ENCODE measurements at places on chromosomes 2 and 18.

GRCh38 chr2:64203131-64203857 lies 59.1 kb upstream of the PELI1 start:
- no peak for DNase-seq

- no peak for DNase-seq
These were observed 7.0 kb downstream of the INPP1 start for GRCh38 chr2:190350371-190350770.

GRCh38 chr18:25704071-25704470 lies 352.1 kb upstream of the ZNF521 start:
- DNase-seq: no peak

DNA sequence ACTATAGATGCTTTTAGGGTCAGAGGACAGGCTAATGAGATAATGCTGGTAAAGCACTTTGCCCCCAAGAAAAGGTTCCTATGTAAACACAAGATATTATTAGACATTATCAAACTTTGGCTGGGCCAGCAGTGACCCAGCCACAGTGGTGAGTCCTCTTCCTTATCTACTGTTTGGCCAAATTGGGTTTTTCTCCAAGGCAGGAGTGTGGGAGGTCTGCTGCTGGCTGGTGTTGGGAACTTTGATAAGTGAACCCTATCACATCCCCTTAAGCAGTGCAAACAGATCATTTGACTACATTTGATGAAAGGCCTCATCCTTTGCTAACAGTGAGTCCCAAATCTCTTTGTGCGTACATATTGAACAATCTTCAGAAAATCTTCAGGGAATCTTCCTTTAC lies 16.2 kb downstream of the FZD7 start:
- no peak for DNase-seq

DNA sequence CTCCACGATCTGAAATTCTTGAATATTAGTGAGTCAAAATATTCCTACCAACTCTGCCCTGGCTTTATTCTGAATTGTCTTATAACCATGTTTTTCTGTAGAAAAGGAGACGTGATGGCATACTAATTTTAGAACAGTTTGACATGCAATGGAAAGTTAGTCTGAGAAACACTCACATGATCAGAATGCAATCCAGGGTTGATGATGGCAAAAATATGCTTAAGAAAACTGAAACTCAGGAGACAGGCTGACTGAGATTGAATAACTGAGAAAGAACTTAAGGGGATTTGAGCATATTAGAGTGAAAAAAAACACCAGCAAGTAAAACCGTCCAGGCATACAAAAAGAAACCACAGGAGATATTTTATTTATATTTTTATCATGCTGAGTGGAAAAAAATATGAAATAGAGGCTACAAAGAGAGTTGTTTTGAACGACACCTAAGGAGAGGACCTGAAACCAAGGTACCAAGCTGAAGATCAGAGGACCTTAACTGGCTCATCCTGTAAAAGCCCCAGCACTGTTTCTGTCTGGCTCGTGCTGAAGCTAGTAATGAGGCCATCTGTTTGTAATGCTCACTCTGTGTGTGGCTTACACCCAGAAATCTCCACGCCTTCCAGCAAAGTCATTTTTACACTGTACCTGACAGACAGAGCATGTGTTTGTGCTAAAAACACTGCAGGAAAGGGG lies 437.2 kb upstream of the PKDCC start:
- DNase-seq: no peak

DNA sequence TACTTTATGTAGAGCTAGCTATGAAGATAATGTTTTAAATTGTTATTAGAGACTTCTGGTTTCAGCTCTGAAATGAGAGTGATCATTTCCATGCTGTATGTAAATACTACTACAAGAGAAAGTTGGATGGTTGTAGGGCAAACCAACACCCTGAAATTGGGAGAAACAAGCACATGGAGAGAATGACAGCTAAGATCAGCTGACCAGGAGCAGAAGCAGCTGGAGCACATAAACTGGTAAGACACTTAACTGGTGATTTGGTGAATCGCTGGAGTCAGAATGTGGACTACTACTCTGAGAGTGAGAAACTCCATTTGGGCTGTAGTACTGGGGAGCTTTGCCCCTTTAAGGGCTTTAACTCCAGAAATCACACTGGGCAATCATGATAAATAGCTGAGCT lies 226.8 kb downstream of the RND3 start:
- no peak for DNase-seq

- no peak for DNase-seq
These were observed 258.5 kb downstream of the PTGR3 start for GRCh38 chr18:74950479-74950878.

DNA sequence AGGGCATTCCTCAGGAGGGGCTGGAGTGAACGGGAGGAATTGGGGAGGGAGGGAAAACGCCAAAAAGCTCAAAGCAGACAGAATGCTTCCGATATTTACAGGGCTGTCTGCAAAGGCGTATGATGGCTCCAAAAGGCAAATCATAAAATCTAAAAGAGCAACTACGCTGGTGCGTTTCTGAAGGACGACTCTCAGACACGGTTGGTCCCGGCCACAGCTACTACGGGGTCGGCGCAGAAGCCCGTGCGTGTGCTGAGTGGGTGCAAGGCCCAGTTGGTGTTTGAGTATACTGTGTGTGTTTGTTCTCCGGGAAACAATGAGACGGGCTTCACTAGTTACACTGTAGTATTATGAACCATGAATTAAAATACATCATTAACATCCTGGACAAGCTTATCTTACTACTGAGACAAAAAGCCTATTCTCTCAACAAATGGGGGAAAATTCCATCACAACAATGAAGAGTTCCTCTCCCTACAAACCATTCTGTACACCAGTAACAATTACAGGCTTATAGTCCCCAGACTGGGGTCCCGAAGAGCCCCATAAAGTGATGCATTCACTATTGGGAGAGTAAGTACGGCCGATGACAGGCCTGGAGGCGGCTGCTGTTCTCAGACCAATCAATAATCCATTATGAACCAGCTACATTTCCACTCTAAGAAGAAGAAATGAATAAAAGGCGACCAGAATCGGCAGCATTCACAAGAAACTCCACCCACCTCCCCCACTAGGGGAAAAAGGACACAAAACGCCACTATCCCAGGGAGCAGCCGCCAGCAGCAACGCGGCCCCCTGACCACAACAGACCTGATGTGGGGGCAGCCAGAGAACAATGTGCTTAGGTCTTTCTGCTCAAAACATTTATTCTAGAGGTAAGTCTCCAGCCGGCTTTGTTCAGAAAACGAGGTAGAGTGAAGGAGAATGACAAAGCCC lies 43.4 kb downstream of the ZNF516 start:
- no peak for DNase-seq

- DNase-seq: no peak
These were observed 128.8 kb downstream of the KCNJ3 start for GRCh38 chr2:154827286-154827685.

- DNase-seq: no peak
These were observed 187.7 kb downstream of the EIPR1 start for GRCh38 chr2:3189961-3190360.

DNA sequence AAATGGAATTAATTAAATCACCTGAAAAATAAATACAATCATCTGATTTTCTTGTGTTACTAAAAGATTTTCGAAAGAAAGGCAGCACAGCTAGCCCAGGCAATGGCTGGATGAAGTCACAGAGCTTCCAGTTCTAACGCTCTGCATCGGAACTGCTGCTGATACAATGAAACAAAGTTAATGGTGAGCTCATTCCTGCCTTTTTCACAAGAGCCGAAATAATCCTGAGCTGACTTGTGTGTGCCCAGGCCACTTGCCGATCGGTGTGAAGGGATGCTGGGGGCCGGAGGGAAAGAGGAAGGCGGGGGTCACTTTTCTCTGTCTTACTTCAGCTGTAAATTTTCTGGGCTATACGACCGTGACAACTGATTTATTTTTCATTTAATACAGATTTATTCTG lies 149.5 kb downstream of the INO80D start:
- DNase-seq: no peak

DNA sequence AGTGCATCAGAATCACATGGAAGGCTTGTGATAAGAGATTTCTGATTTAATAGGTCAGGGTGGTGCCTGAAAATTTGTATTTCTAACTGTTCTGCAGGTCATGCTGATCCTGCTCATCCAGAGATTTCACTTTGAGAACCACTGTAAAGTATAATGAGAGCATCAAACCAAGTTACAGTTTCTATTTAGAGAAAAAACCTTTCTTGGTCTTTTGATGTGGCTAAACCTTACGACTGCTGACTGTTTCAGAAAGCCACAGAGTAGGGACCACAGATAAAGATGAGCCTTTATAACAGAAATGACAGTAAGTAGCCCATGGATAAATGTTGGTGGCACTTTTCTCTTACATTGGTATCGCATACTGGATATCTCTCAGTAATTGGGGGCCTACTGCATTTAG lies 109.4 kb upstream of the FANCL start:
- no peak for DNase-seq

DNA sequence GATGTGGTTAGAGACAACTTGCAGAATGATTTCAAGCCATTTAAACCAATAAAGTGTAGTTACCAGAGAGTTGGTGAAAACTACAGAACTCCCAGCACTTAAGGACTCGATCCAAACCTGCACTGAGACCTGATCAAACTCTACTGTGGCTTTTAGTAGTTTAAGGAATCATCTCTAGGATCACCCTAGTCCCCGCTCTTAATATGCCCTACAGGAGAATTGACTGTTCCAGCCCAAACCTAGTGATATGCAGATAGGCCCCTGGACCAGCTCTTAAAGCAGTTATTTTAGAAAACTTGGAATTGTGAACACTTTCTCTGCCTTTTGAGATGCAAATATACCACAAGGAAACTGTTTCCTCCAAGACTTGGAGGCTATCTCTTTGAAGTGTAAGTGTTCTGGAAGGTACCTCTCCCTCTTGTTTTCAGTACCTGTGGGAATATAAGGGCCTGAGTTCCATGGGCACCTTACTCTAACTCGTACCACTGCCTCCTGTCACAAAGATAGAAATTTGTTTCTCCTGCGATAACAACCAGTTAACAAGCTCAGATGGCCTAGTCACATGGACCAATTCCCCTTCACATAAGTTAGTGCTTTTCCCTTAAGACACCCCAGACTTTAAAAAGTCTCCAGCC lies 1367.2 kb upstream of the SLC39A10 start:
- no peak for DNase-seq

GRCh38 chr18:77750006-77750405 lies 500.4 kb downstream of the GALR1 start:
- no peak for DNase-seq

GRCh38 chr2:203437511-203437910 lies 97.6 kb downstream of the RAPH1 start:
- DNase-seq: no peak

GRCh38 chr2:164593541-164593940 lies 27.7 kb downstream of the GRB14 start:
- no peak for DNase-seq

DNA sequence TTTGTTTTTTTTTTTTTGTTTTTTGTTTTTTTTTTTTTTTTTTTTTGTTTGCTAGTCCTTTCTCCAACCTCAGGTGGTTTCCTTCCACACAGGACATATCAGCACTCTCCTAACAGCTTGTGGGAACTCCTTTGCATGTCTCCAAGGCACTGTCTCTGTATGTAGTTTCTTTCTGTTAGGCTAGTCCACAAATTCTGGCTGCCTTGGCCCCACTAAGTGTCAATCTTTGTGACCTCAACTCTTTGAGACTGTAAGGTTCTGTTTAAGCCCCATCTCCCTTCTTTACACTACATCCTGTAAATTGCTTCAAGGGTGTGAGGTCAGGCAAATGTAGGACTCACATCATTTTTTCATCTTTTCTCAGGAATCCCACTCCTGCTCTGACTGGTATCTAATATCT lies 85.1 kb downstream of the NCOA1 start:
- DNase-seq: no peak

GRCh38 chr2:231642631-231643494 lies 50.2 kb downstream of the TEX44 start:
- peak; percentile 55 for DNase-seq

DNA sequence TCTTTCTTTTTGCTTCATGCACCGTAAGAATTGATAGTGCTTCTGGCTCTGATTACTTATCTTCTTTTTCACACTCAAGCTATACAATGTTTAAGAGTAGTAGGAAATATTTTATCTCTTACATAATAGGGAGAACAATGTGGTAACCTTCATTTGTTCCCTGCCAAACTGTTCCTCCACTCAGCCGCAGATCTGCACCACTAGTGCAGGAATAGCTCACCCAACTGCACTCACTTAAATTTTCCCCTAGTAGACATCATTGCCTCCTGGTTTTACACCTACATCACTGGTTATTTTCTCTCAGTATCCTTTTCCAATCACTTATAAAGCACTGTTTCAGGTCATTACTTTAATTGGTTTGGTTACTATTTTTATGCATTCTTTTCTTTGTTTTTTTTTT lies 283.5 kb upstream of the ZNF804A start:
- no peak for DNase-seq

DNA sequence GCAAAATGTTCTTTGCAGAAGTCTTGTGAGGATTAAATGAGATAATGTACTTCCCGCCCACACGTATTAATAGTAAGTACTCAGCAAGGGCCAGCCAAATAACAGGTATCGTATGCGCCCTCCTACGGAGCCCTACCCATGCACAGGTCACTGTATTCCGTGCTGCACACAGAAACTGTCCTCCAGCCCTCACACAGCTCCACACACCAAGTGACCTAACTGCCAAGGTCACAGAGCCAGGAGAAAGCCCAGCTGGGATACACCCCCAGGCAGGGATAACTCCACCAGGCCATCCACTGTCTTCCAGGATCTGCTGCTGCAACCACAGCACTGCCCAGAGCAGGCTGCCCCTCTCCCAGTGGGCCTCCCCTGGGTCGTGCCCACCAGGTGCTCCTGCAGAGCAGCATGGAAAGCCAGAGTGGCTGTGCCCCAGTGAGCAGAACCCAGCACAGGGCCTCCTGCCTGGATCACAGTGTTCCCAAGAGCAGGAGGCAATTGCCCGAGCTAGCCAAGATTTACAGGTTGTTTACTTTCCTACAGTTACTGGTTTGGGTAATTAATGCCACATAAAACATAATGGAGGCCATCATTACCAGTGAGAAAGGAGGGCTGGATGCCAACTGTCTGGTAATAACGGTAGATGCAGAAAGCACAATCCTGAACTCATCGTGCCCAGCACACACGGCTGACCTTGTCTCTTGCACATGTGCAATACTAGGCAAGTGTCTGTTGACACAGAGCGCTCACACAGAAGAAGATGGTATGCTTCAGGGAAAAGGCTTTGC lies 24.4 kb downstream of the TFCP2L1 start:
- no peak for DNase-seq

- no peak for DNase-seq
These were observed 241.0 kb upstream of the RBBP8 start for GRCh38 chr18:22691946-22692710.

DNA sequence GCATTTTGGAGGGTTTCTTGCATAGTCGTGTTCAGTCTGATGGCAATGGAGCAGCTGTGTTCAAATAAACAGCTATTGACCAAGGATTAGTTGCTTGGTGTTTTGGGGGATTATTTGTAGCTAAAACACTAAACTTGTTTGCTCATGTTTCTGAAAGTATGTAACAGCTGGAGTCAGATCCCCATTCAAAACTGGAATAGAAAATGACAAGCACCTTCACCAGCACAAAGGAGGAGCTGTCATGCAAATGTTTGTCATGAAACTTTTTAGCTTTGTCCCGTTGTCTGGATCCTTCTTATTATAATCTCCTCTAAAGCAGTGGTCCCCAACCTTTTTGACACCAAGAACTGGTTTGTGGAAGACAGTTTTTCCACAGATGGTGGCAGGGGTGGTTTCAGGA lies 96.9 kb upstream of the ZNF236 start:
- no peak for DNase-seq

All from stimulated activated CD4-positive, alpha-beta T cell treated with anti-CD3 and anti-CD28 coated beads, Interleukin-15, amount 100 ng/mL, for 48 hours (primary cell).